CD4-positive, alpha-beta T cell treated with Interleukin-6 at 100 ng/mL for 8 hours (primary cell): ENCODE measurements at places on chromosomes 4 and X.

- DNase-seq, result no peak
Observed at GRCh38 chr4:25065431-25065858, 34.7 kb upstream of the LGI2 start.

DNA sequence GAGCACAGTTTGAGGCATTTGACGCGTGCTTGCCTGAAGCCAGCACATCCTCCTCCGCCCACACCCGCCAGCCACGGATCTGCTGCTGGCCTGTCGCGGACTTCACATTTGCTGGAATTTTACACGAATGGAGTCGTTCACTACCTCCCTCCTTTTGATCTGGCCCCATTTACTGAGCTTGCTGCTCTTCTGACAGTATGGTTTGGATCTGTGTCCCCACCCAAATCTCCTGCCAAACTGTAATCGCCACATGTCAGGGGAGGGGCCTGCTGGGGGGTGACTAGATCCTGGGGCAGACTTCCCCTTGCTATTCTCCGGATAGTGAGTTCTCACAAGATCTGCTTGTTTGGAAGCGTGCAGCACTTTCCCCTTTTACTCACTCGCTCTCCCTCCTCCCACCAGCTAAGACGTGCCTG lies 19.9 kb upstream of the CPLX1 start:
- no peak for DNase-seq

GRCh38 chrX:12076046-12076445 lies 62.2 kb upstream of the FRMPD4 start:
- DNase-seq, result no peak

DNA sequence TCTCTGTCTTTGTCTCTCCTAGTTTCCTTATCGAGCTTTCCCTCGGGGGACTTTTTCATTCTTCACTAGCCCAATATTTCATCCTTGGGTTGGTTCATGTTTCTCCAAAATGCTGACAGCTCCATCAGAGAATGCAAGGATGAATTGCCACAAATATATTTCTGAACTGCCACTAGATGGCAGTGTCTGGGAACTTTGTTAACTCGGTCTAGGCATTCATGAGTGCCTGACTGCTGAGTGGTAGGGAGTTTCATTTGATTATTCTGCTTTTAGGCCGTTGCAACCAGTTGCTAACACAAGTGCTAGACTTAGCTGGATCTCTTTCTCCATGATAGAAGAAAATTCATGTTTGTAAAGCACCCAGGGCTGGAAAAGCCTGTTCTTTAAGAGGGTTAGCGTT lies 73.5 kb upstream of the RAP2C start:
- DNase-seq, result peak; percentile 43

DNA sequence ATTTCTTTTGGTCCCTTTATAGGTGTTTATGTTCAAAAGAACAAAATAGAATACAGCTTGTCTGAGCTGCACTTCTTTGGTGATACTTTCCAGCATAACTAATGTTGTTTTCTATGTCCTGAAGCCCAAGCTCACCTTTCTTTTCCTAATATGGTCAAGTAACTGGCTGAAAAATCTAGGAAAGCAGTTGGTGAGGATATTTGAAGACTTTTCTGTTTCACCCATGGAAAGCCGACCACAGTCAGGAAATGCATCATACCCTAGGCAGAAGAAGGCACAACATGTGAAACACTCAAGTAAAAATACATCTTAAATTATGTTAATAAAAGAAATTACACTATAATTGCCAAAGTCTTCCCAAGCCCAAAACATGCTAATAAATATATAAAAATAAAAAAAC lies 337.0 kb downstream of the PDGFC start:
- DNase-seq, result no peak

DNA sequence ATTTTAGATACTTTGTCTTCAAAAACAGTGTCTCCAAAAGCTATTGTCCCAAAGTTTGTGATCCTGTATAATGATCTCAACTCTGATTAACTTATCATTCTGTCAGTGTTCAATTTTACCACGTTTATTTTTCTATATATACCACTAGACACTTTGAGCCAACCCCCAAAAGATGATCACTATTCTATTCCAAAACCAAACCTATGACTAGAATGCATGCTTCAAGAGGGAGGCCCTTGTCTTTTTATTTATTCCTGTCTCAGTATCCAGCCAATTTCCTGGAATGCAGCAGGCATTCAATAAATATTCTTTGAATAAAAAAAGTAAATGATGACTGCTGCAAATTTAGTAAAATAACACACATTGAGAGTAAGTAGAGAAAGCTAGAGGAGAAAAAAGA lies 275.6 kb downstream of the LDB2 start:
- no peak for DNase-seq

DNA sequence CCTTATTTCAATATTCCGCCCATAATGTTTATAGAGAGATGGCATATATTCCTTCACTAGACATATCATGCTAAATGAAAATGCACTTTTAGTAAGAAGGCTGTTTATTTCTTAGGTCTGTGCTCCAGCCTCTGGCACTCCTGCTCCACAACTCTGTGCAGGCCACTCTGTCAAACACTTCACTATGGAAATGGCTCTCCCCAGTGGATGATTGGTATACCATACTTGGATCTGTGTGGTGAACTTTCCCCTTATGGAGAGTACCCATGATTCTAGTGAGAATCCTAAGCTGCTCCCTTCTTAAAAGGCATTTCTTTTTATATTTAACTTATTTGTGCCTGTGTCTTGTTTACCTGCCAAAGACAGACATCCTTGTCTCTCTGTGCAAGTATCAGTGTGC lies 480.1 kb upstream of the GALNT7 start:
- DNase-seq, result no peak

DNA sequence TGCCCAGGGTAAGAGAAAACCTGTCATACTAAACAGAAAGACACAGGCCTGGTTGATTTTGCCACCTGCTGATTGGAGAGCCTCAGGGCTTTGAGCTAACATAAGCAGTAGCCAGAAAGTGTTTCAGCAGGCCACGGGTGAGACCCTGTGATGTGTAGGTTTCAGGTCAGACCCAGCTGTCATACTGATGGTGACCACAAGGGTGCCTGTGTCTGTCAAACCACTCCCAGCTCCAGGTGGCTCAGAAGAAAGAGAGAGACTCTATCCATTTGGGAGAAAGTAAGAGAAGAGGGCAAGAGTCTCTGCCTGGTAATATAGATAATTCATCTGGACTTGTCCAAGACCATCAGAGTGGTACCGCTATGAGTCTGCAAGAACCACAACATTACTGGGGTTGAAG lies 72.8 kb upstream of the NLRP2B start:
- DNase-seq, result no peak

- DNase-seq, result no peak
Observed at GRCh38 chr4:106201373-106201772, 114.6 kb downstream of the TBCK start.

- DNase-seq, result no peak
Observed at GRCh38 chr4:158750379-158750778, 18.4 kb upstream of the FNIP2 start.

DNA sequence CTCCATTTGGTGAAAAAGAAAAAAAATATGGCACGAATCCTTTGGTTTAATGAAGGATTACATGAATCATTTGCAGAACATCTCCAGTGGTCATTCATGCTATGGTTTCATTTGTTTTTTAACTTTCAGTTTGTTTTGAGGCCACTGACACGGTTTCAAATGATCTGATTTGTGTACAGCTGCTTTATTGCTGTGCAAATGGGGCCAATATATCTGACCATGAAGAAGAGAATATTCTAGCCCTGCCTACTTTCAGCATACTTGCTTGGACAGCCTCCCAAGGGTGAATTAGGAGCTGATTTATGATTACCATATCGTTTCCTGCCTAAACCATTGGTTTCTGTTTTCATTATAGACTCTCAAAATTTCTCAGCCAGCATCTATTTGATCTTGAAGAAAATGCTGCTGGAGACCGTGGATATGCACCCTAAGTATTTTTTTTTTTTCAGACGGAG lies 30.7 kb downstream of the SPARCL1 start:
- DNase-seq, result no peak

GRCh38 chr4:19494961-19495360 lies 756.7 kb upstream of the SLIT2 start:
- DNase-seq, result no peak

DNA sequence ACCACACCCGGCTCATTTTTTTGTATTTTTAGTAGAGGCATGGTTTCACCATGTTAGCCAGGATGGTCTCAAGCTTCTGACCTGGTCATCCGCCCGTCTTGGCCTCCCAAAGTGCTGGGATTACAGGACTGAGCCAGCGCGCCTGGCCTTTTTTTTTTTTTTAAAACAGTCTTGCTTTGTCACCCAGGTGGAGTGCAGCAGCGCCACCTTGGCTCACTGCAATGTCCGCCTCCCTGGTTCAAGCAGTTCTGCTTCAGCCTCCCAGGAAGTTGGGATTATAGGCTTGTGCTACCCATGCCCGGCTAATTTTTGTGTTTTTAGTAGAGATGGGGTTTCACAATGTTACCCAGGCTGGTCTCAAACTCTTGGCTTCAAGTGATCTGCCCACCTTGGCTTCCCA lies 28.9 kb downstream of the ZFX start:
- no peak for DNase-seq

DNA sequence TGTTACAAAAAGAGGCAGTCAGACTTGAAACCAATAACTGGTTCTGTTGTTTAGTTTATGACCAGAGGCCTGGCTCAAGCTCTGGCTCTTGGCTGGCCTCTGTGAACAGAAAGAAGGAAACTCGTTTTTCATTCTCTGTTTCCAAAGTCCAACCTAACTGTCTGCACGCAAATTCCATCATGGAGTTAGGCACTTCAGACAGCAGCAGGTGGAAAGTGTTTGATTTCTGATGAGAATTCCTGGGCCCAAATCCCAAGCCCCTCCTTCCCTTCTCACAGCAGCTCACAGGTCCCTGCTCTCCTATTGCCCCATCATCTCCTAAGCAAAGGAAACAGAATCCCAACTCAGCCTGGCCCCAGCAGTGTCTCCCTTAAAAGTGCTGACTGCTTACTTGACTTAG lies 42.8 kb upstream of the FGF16 start:
- no peak for DNase-seq

DNA sequence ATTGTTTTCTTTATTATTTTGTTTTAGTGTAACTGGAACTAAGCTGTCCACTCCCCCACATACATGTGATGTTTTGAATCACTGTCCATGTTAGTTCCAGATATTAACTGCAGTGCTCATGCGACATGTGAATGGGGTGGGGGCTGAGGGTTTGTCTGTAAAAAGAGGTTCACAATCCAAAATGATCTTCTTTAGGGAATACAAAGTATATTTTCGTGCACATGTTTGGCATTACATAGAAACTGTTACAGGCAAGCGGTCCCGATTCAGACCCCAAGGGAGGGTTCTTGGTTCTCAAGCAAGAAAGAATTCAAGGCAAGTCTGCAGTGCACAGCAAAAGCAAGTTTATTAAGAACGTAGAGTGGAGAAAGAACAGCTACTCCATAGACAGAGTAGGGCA lies 296.5 kb upstream of the CLNK start:
- DNase-seq, result no peak

DNA sequence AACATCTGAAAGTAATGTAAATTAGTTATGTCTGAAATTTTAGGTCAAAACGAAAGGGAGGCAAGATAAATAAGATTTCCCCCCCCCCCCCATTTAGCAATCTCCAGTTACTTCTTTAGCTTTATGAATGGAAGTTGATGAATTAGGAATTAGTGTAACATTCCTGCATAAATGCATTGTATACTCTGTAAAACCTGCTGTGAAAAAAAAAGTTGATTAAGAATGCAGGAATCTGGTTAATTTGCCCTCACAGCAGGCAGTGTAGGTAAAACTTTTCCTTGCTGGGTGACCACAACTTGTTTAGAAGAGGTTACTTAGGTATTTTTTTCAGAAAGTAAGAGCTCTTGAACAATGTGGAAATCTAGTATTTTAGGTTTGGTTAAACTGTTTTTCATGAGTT lies 15.3 kb downstream of the LARP7 start:
- no peak for DNase-seq

DNA sequence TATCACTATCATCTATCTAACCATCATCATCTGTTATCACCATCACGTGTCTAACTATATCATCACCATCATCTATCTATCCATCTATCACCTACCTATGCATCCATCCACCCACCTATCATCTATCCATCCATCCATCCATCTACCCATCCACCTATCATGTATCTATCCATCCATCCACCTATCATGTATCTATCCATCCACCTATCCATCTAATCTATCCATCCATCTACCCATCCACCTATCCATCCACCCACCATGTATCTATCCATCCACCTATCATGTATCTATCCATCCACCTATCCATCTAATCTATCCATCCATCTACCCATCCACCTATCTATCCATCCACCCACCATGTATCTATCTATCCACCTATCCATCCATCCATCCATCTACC lies 316.7 kb downstream of the DHRSX start:
- no peak for DNase-seq

GRCh38 chr4:52996261-52997131 lies 134.4 kb downstream of the RASL11B start:
- no peak for DNase-seq
